ENCODE measurements at places on chromosomes 5 and 9. TPM values are rescaled to one million over a fixed set of nuclear protein-coding genes. Genes with fewer than 3 reads are reported as not detected.

DNA sequence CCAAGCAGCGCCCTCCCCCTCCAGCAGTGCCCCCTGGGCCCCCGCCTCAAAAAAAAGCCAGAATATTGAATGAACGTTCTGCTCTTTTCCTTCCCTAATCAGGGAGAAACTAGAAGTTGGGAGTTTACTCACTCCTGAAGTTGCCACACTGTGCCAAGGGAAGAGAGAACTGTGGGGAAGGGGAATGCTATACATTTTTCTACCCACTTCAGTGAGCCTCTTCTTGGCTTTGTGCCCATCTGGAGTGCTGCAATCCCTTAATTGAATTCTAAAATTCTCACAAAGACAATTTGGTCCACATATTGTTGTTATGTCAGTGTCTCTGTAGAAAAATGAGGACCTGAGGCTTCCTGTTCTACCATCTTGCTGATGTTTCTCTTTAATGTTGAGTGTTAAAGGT is 443.7 kb downstream of the DIRAS2 start:
- DNase-seq = no peak

GRCh38 chr5:17204133-17204489 is 13.3 kb upstream of the BASP1 start:
- no peak for DNase-seq

The CTXN3 gene
- polyA plus RNA-seq = 0.30 TPM

DNA sequence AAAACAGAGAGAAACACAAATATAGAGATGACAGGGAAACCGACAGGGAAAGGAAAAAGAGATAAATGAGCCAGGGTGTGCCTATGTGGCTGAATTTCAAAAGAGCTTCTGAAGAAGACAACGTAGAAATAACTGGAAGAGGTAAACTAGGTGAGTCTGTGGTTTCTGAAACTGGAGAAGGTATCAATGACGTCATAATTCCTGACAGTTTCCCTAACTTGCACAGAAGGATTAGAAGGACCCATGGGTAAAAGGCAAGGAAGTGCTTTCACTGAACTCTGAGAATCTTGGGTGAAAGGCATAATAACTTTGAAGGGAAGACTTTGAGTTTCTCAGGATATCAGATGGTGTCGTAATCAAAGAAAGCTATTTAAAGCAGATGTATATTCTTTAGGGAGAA is 790.8 kb upstream of the NUDT12 start:
- DNase-seq = no peak

The TNFSF8 gene
- polyA plus RNA-seq = 82.1 TPM

DNA sequence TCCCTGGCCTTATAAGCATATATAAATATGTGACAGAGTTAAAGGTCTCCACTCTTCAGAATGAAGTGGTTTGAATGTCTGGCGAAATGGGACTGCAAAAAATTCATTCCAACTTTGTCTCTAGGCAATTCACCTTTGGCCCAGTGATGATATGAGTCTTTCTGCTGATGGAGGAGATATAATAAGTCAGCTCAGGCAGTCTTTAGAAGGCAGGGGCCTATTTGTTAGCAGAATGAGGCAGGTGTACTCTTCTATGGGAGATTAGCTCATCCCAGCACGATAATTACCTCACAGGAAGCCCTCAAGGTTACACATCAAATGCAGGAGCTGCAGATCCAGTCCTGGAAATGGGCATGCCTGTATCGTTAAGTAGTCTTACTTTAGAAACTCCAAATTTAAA is 300.5 kb downstream of the NR2F1-AS1 start:
- no peak for DNase-seq

The RNF180 gene
- polyA plus RNA-seq = 1.8 TPM

DNA sequence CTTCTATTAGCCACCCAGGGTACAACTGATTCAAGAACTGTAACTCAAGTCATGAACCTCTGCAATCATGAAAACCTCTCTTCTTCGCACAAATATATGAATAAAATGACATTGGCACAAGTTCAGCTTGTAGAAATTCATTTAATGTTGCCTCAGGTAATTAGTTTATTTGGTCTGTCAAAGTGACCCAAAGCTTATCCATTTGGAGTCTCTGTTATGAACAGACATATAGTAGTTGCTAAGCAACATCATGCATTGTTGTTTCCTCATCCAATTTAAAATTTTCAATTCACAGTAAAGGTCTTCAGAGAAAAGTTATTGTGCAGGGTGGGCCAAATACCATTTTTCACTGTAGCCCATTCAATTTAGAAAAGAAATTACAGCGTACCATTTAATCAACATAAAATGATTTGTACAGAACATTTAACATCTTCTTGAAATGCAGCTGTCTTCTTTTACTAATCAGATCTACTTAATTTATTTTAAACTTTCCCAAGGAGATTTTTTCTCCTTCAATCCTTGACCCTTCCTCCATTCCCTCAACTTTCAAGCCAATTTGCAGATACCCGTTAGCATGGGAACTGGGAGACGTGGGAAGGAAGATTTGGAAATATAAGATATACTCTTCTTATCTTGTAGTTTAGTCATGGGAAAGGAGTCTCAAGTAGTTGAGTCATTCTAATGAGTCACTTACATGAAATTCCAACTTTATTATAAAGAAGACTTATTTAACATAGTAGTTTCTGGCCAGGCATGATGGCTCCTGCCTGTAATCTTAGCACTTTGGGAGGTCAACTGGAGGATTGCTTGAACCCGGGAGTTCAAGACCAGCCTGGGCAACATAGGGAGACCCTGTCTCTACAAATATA is 231.3 kb downstream of the ATPSCKMT start:
- no peak for DNase-seq

DNA sequence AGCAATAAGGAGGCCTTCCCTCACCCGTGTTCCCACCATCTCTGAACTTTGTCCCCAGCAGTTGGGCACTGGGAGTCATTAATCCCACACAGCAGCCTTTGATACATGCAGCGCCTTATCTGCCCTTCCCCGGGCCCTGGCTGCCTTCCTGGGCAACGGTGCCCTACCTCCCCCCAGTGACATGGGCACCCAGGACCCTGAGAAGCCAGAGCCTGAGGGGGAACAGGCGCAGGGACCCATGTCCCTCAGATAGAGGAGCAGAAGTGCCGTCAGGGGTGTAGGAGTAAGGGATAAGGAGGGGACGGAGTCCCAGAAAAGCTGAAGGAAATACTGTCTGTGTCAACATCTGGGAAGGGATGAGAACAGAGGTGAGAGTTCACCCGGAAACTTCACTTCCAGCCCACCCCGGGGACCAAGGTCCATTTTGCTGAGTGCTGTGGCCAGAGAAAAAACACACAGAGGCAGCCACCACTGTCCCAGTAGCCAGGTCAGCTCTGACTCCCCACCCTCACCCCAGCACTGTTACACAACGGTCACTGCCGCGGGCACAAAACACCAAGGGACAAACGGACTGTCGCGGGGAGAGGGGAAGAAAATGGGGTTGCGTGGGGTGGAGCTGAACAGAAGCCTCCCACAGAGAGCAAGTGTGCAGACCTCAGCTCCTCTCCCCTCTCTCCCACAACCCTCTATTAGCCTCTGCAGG is 3.8 kb downstream of the PCDH1 start:
- no peak for DNase-seq

DNA sequence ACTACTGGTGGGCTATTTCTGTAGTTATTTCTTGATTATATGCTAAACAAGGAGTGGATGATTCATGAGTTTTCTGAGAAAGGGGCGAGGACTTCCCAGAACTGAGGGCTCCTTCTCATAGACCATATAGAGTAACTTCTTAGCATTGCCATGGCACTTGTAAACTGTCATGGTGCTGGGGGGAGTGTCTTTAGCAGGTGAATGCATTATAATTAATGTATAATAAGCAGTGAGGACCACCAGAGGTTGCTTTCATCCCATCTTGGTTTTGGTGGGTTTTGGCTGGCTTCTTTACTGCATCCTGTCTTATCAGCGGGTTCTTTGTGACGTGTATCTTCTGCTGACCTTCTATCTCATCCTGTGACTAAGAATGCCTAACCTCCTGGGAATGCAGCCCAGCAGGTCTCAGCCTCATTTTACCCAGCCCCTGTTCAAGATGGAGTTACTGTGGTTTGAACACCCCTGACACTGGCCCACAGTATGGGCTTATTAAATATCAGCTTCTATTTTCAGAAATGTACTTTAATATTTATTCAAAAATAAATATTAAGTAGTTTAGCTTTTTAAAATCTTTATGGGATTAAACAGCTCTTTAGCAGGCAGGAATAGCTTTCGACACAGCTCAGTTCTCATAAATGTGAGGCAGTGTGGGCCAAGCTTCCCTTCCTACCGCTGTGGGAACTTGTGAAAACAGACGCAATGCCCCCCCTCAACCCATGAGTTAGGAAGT is 44.4 kb downstream of the GALNT12 start:
- DNase-seq = no peak

DNA sequence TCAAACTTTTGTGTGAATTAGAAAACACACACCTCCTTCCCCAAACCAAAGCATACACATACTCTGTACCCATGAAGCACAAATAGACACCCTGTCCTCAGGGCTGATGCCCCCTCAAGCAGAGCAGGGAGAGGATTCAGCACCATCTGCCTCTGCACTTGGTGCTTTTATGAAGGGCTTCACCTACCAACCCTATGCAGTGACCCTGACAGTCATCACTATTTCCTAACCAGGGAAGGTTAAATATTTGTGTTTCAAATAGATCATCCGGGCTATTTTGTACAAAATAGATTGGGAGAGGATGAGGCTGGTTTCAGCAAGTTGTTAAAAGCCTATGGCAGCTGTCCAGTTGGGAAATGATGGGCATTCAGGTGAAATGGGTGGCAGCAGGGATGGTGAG is 396.2 kb downstream of the ZSWIM6 start:
- no peak for DNase-seq

The CCDC192 gene
- 0.11 TPM for polyA plus RNA-seq

The CCNG1 gene
- polyA plus RNA-seq = 150 TPM

GRCh38 chr9:35826071-35826701 is 2.3 kb downstream of the FAM221B start:
- peak; percentile 49 for DNase-seq

- DNase-seq = no peak
Measured at GRCh38 chr5:133967698-133968203, 674 bp downstream of the C5orf15 start.

The FBP2 gene
- polyA plus RNA-seq = 0.32 TPM

The HRH2 gene
- 5.2 TPM for polyA plus RNA-seq

- DNase-seq = no peak
Measured at GRCh38 chr9:77806741-77807140, 158.6 kb upstream of the GNA14 start.

DNA sequence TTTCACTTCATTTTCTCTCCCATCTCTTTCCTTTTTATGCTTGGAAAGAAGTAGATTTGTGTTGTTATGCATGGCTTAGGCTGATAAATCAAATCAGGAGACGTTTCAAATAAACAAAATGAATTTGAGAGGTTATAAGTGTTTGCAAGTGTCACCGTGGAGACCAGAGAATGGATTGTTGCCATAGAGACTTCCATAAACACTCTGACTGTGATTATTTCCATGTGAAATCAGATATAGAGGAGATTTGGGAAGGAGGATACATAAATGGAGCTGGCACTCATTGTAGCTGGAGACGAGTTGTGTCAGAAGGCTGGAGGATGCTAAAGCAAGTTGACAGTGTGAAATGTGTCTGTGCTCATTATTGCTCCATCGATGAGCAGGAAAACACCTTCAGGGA is 84.2 kb upstream of the PCSK1 start:
- no peak for DNase-seq

DNA sequence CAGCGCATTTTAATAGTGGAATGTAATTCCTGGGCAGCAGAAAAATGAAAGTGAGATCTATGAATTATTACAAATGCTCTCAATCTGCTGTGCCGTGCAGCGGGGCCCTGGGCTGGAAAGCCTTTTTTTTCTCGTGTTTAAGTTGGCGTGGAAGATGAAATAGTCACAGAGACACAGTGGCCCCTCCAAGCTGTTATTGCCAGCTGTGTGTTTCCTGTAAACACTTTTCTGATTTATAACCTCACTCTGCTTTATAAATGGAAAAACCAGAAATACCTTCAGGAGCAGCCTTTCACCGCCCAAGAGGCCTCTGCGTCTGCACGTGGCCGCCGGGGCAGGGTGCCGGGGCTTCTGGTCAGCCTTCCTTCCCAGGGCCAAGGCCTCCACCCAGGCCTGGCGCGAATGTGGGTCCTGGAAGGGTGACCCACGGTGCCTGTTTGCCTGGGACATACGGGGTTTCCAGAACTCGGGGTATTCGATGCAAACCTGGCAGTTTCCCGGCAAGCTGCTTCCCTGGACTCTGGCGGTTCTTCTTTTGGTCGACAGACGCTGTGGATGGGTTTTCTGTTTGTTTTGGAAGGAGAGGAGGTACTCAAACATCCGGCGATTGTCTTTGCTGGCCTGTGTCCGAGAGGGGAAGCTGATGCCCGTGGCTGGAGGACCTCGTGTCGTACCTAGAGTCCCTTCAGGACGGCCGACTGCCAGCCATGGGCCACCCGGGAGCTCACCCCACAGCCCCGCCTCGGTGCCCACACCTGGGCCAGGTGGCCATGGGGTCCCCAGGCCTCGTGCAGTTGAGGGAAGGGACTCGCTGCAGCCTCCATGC is 256.7 kb downstream of the PARP8 start:
- no peak for DNase-seq

- DNase-seq = no peak
Measured at GRCh38 chr5:16593013-16593412, 23.8 kb downstream of the RETREG1 start.

The HOMER1 gene
- polyA plus RNA-seq = 2.0 TPM

DNA sequence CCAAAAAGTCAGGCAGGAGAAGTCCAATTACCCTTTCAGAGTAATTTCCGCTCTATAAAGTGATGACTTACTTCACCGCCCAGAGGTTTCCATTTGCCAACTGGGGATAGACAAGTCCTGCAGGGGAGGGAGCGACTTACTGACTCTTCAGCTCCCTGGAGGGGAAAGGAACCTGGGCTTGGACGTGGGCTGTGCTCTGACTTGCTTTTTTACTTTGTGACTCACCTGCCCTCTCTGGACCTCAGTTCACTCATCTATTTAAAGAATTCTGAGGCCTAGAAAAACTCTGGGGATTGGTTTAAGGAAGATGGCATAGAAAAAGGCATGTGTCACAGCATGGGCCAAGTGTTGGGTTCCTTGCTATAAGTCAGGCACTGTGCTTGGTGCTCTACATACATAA is 180.4 kb upstream of the TRIM32 start:
- no peak for DNase-seq

The POLR3G gene
- polyA plus RNA-seq = 1.7 TPM

- no peak for DNase-seq
Measured at GRCh38 chr9:110135846-110136245, 72.1 kb downstream of the C9orf152 start.

- no peak for DNase-seq
Measured at GRCh38 chr9:136686794-136687711, at the start of gene AGPAT2. AGPAT2 (minus strand) TSS chr9:136687457; CDS start chr9:136687357, 100 bp downstream.

- DNase-seq = no peak
Measured at GRCh38 chr9:36791222-36791950, 218.7 kb downstream of the MELK start.

The CAPSL gene
- polyA plus RNA-seq = 2.6 TPM

GRCh38 chr5:180623411-180623834 is 26.0 kb downstream of the FLT4 start:
- no peak for DNase-seq

GRCh38 chr9:94825611-94825958 is 99.1 kb downstream of the AOPEP start:
- no peak for DNase-seq

DNA sequence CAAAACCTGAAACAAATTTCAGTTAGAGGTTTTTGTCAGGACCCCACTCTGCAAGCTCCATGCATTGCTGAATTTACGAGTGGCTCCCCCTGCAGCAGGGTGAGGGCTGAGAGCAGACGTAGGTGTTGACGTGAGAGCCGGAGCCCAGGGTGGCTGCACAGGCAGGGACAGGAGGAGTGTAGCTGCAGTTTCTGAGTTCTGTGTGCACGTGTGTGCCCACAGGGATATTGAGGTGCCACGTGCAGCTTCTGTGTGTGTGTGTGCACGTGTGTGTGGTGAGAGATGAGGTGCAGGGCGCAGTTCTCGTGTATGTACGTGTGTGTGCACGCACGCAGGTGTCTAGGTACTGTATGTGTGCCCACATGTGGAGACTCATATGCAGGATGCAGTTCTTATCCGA is 14.6 kb downstream of the PLEKHG4B start:
- DNase-seq = no peak

Data from thymus (tissue), 14 donors.